Amniotic epithelial cell (primary cell): ENCODE measurements at places on chromosomes 16 and 17.
A peak's percentile ranks its signal among the peaks of the same experiment; 100 is the strongest.

DNA sequence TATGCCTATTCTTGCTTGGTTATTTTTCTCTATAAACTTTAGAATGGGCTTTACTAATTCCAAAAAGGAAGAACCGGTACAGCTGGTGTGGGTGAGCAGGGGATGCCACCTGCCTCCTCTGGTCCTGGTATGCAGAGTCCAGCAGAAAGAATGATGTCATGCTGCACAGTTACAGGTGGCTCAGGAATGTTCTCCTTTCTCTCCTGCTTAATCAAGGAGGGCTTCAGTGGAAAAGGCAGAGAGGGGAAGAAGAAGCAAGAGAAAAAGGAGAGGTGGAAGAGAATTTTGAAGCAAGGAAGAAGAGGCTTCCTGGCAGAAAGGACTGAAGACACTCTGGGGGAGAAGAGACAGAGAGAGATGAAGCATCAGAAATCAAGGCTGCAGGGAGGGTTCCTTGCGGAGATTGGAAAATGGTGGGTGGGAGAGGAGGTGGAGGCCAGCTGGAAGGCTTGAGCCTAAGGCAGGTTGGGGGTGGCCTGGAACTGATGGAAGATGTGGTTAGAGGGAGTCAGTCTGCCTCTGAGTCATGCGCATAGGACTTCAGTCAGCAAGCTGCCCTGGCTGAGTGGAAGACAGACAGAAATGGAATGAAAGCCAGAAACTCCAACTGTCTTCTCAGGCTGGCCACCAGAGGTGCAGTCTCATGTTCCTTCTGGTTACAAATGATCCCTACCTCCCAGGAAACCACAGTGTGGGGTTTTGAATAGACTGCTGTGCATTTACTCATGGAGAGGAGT lies 64.6 kb upstream of the CRHR1 start:
- DNase-seq, result peak; percentile 93

DNA sequence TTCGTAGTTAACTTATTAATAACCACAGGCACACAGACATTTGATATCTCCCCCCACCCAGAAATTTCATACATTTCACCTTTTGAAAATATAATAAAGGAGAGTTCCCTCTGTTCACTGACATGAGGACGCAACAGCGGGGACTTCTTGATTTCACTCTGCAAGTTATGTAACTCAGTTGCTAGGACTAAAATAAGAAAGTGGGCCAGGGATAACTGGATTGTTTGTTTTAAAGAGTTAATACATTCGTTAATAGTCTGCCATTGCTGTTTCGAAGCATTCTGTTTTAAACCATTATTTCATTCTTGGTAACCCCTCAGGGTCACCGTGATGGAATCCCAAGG lies 1.2 kb downstream of the RHOT1 start:
- no peak for DNase-seq

GRCh38 chr16:80968386-80969113 lies 38.1 kb downstream of the CMC2 start:
- peak; percentile 57 for DNase-seq

GRCh38 chr17:63399856-63400255 lies 46.2 kb downstream of the CYB561 start:
- DNase-seq, result no peak

DNA sequence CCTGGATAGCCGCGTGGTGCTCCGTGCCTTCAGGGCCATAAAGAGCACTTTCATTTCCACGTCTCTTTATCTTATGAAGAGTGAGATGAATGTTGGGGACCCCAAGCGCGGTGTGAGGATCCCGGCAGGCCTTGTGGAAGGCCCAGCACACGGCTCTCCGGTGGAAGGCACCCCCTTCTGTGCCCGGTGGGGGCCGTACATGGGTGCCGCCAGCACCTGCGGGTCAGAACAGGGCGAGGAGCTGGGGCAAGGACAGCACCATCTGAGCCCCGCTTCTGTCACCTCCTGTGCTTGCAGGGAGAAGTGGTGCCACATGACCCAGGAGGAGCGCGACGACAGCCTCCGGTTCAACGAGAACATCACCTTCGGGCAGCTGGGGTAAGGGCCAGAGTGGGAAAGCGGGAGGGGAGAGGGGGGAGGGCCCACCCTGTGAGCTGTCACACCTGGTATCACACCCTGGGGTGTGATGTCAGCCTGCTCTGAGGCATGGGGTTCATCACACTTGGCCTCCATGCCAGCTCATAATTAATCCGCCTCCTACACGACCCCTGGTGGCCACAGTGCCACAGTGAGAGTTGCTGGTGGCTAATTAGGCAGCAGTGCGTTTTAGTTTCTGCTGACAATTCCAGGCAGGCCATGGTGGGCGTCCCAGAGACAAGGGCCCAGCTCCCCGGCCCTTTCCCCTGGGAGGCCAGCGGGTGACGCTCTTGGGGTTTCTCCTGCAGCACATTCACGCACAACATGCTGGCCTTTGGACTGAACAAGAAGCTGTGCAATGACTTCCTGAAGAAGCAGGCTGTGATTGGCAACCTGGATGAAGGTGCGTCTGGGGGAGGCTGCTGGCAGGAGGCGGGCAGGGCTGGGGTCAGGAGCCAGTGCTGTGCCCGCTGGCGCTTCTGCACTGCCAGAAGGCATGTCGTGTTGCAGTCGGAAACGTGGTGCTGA lies 25.7 kb downstream of the CIBAR2 start:
- DNase-seq, result peak; percentile 43

DNA sequence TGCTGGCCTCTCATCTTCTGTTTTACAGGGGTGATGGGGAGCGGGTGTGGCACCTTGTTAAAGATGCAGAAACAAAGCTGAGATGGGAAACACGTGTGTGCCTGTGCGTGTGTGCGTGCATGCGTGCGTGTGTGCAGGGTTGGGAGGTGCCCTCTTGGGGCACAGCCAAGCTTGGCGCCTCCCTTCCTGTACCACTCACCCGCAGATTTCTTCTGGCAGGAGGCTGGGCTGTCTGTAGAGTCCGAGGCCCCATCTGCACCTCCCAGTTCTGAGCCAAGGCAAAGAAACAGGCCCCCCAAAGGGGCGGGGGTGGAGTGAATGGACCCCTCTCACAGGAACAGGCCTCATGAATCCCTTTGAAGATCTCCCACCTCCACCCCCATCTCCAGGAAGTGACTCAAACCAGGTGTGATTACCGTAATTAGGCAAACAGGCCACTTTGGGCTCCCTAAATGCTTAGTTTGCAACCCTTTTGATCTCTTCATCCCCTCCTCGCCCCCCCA lies 20.9 kb downstream of the TNS4 start:
- DNase-seq, result no peak
